Activated T-cell treated with anti-CD3 and anti-CD28 coated beads, Interleukin-2, amount 50 U/mL, for 72 hours (primary cell): ENCODE measurements at places on chromosomes 1 and 21. TPM values are rescaled to one million over a fixed set of nuclear protein-coding genes. Genes with fewer than 3 reads are reported as not detected.

DNA sequence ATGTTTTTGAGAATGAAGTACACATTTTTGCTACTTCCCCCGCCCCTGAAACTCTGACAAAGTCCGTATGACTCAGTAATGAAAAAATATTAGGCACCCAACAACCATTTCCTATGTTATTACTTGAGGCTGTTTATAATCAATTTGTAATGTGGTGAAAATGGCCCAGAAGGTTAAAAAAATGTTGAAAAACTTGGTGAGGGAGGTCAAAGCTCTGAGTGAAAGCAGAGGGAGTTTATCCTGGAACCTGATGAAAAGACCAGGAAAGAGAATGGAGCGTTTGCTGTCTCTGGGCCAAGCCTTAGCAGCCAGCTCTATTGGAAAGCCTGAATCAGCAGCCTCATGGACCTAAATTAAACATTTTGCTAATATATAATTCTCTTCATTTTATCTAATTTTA, 367.7 kb upstream of the NEGR1 start:
- DNase-seq = no peak
- H3K27ac ChIP-seq = no peak overlapping the region
- H3K27me3 ChIP-seq = no peaks in the 10 kb centered on the region
- no peaks in the 10 kb centered on the region for H3K4me1 ChIP-seq

DNA sequence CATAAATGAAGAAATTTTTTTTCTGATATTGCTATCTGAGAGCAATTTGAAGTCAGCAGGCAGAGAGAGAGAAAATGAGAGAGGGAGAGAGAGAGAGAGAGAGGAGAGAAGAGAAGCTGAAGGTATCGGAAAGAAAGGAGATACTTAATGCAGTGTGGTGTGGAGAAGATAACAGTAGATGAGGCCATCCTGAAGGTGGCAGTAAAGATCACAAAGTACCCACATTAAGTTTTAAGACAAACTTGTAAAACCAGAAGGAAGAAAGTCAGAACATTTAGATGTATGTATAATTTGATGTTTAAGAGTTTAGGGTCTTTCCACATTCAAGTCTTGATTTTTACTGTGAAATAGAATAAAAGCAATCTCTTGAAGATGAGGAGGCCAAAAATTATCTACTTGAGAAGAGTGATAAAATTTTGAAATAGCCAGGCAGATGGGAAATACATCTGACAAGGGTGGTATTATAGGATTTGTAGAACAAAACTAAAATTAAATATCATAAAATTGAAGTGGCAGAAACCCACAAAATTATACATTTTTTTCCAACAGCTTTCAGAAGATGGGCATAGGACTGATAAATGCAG, 1753.4 kb downstream of the MRPL39 start:
- no peaks in the 10 kb centered on the region for H3K27me3 ChIP-seq

DNA sequence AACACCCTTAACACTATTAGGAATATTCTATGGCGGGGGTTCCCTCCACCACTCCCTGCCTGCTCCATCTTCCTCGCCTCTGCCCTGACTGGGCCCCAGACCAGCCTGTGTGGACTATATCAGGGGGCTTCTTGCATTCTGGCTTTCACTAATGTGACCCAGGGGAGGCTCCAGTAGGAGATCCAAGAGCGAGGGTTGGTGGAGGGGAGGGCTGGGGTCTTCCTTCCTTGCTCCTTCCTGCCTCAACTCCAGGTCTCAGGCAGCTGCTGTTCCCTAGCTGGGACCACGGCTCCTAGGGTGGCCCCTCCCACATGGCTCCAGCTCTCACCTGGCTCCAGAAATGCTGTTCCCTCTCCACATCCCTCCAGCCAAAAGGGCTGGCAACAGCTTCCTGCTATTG, 257.4 kb downstream of the MATN1 start:
- no peak overlapping the region for H3K27ac ChIP-seq
- no peaks in the 10 kb centered on the region for H3K4me1 ChIP-seq
- H3K27me3 ChIP-seq = no peaks in the 10 kb centered on the region

DNA sequence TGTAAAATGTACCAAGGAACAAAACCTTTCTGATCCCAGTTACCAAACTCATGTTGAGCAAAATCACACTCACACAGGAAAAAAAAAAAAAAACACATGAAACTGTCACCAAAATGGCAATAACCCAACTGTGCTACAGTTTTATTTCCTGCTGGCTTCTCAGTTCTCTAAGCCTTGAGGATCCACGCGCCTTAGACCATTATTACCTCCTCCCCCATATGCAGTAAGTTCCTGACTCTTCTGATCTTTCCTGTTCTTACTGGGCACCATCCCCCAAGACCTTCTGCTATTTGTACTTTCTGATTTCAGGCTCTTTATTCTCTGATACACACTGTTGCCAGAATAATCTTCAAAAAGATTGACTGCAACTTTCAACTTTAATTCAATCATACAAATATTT, 79.6 kb downstream of the SLC45A1 start:
- DNase-seq = peak; percentile 11
- H3K36me3 ChIP-seq = peaks cover 3% of the 10 kb centered on the region
- H3K27me3 ChIP-seq = no peaks in the 10 kb centered on the region
- H3K4me1 ChIP-seq = peaks cover 63% of the 10 kb centered on the region
- peak overlapping the region; percentile 83 for H3K27ac ChIP-seq

GRCh38 chr1:20165522-20165951, 20.4 kb upstream of the UBXN10 start:
- H3K4me3 ChIP-seq = no peak overlapping the region
- peaks cover 10% of the 10 kb centered on the region for H3K4me1 ChIP-seq
- no peak for DNase-seq
- H3K27ac ChIP-seq = no peak overlapping the region

GRCh38 chr21:31136891-31137290, 98.6 kb upstream of the KRTAP19-8 start:
- no peak overlapping the region for H3K27ac ChIP-seq
- H3K4me3 ChIP-seq = no peak overlapping the region
- H3K27me3 ChIP-seq = no peaks in the 10 kb centered on the region
- DNase-seq = no peak
- peaks cover 54% of the 10 kb centered on the region for H3K36me3 ChIP-seq

GRCh38 chr1:202631076-202631923, 79.0 kb downstream of the SYT2 start:
- no peaks in the 10 kb centered on the region for H3K27me3 ChIP-seq
- H3K36me3 ChIP-seq = no peaks in the 10 kb centered on the region
- no peak overlapping the region for H3K4me3 ChIP-seq
- no peak overlapping the region for H3K27ac ChIP-seq
- H3K4me1 ChIP-seq = peaks cover 21% of the 10 kb centered on the region

GRCh38 chr1:153553830-153554541, 4.9 kb upstream of the S100A3 start:
- H3K27ac ChIP-seq = no peak overlapping the region
- no peaks in the 10 kb centered on the region for H3K27me3 ChIP-seq

DNA sequence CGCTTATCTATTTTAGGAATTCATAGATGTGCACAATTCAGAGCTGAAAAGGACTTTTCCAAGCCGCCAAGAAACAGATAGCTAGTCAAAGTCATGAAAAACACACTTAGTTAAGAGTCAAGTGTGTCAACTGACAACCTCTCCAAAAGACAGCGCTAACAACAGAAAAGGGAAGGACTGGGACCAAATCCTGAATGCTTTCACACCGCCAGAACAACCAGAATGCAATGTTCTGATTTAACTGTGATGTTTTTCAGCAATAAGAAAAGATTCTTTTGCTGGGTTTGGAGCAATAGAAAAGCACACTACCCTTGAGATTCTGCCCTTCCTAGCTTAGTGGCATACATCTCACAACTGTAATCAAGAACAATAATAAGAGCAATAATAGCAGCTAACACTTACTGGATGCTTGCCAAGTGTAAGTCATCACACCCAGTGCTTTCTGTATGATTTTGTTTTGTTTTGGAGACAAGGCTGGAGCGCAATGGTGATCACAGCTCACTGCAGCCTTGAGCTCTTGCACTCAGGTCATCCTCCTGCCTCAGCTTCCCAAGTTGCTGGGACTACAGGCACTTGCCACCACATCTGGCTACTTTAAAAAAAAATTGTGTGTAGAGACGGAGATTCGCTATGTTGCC, 33.9 kb upstream of the SDC3 start:
- H3K4me3 ChIP-seq = no peak overlapping the region
- no peaks in the 10 kb centered on the region for H3K4me1 ChIP-seq
- no peaks in the 10 kb centered on the region for H3K27me3 ChIP-seq
- H3K36me3 ChIP-seq = peaks cover 3% of the 10 kb centered on the region
- no peak for DNase-seq
- H3K27ac ChIP-seq = no peak overlapping the region

GRCh38 chr1:228804640-228805413, 69.5 kb downstream of the RHOU start:
- peaks cover 5% of the 10 kb centered on the region for H3K36me3 ChIP-seq
- peak overlapping the region; percentile 62 for H3K27ac ChIP-seq
- peaks cover 49% of the 10 kb centered on the region for H3K4me1 ChIP-seq

DNA sequence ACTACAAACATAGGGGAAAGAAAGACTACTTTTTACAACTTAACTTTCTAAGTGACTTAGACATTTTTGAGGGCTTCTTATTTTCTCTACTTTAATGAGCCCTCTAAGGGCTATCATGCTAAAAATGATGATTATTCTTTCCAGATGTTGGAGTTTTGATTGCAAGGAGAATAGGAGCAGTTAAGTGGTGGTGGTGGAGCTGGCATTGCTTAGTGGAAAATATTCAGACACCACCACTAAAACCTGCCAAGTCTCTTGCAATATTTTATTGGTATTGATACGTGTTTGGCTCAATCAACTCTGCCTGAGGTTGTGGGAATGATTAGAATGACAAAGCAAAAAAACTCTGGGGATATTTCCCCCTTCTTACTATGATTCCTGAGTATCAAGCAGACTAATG, 82.6 kb upstream of the PTGFR start:
- H3K36me3 ChIP-seq = no peaks in the 10 kb centered on the region
- no peaks in the 10 kb centered on the region for H3K4me1 ChIP-seq
- H3K27me3 ChIP-seq = no peaks in the 10 kb centered on the region
- H3K27ac ChIP-seq = no peak overlapping the region
- no peak for DNase-seq
- H3K4me3 ChIP-seq = no peak overlapping the region

DNA sequence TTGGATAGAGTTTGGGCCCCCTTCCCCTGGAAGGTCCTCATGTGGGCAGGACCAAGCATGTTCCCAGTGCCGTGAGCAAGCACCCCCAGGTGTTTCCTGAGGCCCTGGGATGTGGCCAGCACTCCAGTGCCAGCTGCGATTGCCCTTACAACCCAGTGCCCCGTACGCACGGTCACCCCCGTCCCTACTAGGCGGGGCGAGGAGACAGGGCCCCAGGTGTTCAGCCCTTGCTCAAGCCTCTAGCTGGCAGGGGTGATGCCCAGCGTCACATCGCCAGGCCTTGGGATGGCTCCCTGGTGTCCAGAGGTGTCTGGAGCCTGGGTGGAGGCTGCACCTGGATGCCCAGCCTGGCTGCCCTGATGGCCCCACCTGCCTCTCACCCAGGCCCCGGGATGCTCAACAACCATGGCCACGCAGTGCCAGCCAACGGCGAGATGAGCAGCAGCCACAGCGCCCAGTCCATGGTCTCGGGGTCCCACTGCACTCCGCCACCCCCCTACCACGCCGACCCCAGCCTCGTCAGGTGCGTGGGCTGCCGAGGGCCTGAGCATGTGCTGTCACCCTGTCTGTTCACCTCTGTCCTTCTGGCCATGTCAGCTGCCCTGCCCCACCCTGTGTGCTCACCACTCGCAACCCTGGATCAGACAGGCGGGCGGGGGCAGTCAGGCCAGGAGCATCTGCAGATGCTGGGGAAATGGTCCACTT, 21.6 kb upstream of the CCDC27 start:
- no peaks in the 10 kb centered on the region for H3K36me3 ChIP-seq
- H3K27ac ChIP-seq = no peak overlapping the region
- no peaks in the 10 kb centered on the region for H3K4me1 ChIP-seq
- DNase-seq = no peak
- no peak overlapping the region for H3K4me3 ChIP-seq

- peaks cover 8% of the 10 kb centered on the region for H3K27me3 ChIP-seq
- H3K4me1 ChIP-seq = no peaks in the 10 kb centered on the region
- DNase-seq = no peak
Observed at GRCh38 chr1:220511785-220512184, 16.2 kb upstream of the MARK1 start.

DNA sequence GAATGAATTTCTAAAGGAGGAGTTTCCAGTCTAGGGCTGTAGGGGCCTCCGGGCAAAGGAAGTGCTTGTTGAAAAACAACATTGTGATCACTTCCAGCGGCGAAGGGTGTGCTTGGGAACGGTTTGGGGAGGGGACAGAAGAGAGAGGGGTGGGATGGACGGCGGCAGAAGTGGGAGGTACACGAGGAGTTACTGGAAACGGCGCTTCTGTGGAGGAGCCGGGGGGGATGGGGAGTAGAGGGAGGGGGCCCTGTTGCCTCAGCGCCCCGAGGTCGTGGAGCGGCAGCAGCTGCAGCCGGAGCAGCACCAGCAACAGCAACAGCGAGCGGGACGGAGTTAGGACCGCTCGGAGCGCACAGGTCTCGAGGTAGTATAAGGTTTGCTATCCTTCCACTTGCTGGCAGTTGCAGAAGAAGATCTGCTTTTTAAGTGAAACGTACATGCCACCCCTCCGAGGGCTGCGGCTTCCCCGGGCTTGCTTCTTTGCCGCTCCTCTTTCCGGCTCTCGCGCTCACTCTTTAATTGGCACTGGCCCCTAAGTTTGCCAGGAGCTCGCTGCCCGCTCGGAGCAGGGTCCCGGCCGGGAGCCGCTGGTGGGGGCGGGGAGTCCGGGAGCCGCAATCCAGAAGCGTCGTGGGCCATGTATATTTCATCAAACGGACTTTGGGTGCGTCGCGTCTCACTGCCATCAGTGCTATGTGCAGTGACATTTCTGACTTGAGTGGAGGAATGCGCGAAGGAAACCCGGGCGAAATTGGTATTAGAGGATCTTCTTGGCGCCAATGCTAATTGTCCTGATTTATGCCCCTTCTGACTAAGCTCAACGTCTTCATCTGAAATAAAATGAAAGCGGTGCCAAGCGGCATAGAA, 771 bp upstream of the NTNG1 start:
- H3K27me3 ChIP-seq = peaks cover 69% of the 10 kb centered on the region
- peak; percentile 34 for DNase-seq
- peak overlapping the region; percentile 86 for H3K4me3 ChIP-seq
- no peaks in the 10 kb centered on the region for H3K36me3 ChIP-seq
- no peak overlapping the region for H3K27ac ChIP-seq

DNA sequence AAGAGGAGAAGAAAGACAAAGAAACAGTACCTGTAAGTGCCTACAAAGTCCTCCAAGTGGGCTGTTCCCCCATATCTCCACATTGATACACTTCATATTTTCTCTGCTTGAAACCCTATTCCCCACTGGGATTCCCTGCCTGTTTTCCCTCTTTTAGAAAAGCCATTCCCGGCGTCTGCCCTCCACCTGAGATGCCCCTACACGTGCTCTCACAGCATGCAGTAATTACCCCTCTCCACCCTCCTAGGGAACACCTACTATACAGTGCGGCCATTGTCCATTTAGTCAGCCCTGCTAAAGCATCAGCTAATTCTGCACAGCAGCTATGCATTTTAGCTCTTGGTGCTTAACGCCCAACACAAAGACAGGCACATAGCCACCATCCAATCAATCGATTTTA, 135.7 kb upstream of the TIAM1 start:
- H3K4me1 ChIP-seq = no peaks in the 10 kb centered on the region
- no peak overlapping the region for H3K27ac ChIP-seq
- H3K4me3 ChIP-seq = no peak overlapping the region

The ATP6V1G3 gene
- total RNA-seq = not detected

The CFAP45 gene
- 2.8 TPM for total RNA-seq

The MNDA gene
- total RNA-seq = not detected

The GUCA2B gene
- not detected for total RNA-seq

The SPATA45 gene
- total RNA-seq = not detected
